Hematopoietic multipotent progenitor cell treated with erythropoietin and hydrocortisone succinate and interleukin-3 and kit ligand, for 6 days (in vitro differentiated cells): ENCODE measurements at places on chromosomes 3 and 15.
A peak's percentile ranks its signal among the peaks of the same experiment; 100 is the strongest.

DNA sequence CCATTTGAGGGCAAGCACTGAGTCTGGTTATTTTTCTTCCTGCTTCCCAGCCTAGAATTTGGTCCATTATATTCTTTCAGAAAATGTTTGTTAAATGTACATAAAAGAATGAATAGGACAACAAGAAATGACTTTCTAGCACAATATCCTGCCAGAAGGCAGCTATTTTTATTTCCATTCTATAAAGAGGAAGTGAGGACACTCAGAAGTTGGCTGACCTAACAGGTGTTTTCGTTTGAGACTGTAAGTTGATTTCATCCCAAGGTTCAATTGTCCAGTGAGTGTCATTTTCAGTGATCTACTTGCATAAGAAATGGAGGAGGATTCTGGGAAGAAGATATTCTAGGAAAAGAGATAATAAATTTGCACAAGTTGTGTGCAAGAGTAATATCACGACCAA, 191.9 kb upstream of the POU1F1 start:
- DNase-seq: no peak

GRCh38 chr3:102174312-102174712, 260.5 kb upstream of the ZPLD1 start:
- DNase-seq: no peak

DNA sequence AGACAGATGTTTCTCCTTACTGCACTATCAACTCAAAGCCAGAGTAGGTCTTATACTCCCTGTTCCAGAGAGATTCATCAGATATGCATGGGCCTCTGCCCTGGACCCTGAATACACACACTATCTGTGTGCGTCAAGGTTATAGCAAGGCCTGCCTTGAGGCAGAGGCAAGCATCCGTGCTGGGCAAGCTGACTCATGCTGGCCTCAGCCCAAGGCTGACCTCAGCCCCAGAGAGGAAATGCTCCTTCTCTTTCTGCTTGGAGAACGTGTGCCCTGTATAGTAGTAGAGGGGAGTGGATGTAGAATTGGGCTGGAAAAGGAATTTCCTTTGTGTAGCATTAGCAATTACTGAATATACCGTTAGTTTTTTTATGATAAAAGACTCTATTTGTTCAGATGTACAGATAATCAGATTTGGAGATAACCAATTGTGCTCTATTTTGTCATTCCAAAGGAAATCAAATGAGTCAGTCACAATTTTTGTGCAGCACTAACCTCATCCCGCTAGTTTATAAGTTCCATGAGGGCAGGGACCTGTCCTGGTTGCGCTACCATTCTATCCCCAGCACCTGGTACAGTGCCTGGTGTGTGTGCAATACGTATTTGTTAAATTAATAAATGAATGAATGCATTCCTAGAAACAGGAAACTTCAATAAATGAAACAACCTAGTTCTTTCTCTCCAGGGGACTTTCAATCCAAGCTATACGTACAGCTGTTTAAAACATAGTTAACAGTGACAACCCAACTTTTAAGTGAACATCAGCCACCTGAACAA, 13.3 kb upstream of the PAQR9 start:
- DNase-seq: peak; percentile 95

GRCh38 chr3:46080969-46081345, 53.7 kb upstream of the XCR1 start:
- DNase-seq: no peak

DNA sequence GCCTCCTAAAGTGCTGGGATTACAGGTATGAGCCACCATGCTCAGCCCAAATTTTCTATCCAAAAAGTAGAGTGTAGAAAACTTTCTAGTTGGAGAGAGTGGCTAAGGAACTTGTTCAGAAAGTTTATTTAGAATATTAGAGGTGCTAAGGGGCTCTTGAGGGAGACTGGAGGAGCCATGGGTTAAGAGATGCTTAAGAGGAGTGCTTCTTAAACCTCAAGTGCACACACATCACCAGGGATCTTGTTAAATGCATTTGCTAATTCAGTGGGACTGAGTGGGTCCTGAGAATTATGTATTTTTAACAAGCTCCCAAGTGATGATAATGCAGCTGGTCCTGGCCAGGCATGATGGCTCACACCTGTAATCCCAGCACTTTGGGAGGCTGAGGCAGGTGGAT, 29.7 kb upstream of the SLMAP start:
- no peak for DNase-seq

- peak; percentile 2 for DNase-seq
Measured at GRCh38 chr3:114192136-114192535, 13.3 kb upstream of the DRD3 start.

GRCh38 chr3:10116928-10117327, 1.5 kb downstream of the BRK1 start:
- DNase-seq: no peak

DNA sequence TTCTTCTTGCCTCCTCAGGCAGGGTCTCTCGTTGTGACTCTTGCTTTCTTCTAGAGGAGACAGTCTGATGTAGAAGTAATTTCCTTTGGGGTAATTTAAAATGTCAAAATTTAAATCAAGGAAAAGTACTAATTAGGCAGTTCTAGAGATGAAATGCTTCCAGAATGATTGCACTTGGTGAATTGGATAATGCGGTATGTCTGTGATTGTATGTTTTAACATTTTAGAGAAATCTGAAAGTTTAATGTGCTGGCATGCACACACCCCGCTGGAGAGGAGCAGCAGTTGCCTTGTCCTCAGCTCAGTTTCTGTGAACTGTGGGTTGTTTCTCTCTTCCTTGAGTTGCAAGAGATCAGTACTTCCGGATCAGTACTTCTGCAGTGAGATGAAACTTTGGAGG, 322.9 kb upstream of the CTDSPL start:
- DNase-seq: no peak

DNA sequence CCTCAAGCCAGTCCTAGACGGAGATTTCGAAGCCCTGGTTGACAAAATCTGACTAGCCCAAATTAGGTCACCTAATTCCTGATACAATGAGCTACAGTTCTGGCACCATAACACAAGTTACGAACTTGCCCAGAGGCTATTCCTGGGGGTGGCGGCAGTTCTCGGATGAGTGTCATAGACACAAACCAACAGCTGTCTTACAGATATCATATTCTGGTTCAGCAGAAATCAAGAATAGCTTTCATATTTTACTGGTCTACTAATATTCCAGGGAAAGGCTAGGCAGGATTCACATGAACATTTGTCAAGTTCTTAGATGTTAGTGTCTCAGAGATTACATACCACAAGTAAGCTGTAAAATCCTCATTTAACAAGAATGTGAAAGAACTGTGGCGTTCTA, 8.8 kb downstream of the ANAPC13 start:
- DNase-seq: no peak

GRCh38 chr3:38454178-38454883, 641 bp downstream of the ACVR2B start:
- DNase-seq: peak; percentile 59

DNA sequence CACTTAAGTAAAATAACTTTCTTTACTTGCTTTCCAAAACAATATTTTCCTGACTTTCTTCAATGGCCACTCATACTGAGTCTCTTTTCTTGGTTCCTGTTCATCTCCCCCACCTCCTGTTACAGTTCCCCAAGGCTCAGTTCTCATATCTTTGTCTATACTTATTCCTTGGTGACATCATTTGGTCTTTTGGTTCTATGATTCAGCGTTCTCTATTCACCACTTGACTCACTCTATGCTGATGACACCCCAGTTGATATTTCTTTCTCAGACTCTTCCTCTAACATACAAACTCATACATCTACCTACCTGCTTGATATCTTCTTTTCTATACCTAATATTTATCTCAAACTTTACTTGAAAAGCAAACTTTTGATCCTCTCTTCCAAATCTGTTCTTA, 85.0 kb upstream of the P3H2 start:
- no peak for DNase-seq

DNA sequence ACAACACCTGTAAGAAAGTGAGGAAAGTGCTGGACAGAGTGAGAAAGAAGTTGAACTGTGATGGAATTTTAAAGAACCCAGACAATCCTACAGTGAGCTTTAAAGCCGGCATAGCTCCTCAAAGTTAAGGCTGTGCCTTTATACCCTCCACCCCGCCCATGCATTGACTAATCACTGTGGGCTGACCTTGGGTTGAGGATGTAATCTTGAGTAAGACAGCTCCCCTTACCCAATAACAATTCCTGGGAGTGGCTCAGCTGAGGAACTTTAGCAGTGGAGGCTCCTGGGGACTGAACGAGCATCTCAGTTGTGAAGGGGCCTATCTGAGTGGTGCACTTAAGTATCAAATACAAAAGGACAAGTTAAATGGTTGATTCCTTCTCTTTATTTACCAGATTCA, 35.7 kb upstream of the ZNF770 start:
- DNase-seq: no peak

DNA sequence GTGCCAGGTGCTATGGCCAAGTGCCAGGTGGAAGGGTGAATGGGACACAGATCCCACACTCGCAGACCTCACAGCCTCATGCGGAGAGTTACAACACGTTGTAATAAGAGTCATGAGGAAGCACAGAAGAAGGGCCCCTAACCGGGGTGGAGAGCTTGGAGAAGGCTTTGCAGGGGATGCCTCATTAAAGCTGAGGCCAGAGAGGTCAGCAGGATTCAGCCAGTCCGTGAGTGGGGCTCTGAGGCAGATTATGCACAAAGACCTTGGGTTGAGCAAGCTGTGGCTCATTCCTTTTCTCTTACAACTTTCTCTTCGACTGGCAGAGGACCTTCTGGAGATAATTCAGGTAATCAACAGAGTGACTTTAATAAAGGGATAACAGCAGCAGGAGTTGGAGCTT, 65.3 kb upstream of the SNRK start:
- DNase-seq: no peak

DNA sequence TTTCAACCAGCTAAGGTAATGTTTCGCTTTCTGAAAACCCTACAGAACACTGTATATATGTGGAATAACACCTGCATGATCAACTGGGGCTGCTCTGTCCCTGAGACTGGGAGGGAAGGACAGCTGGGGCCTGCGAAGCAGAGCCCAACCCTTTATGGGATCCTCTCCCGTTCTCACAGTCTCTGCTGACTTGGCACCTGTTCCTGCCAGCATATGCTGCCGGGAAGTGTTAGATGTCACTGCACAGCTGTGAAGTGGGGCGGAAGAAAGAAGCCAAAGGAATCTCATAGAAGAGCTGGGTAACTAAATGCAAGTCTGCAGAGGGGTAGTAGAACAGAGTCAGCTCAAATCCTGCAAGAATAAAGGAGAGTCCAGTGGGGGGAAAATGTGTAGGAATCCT, 29.6 kb downstream of the LRRC3B start:
- no peak for DNase-seq

DNA sequence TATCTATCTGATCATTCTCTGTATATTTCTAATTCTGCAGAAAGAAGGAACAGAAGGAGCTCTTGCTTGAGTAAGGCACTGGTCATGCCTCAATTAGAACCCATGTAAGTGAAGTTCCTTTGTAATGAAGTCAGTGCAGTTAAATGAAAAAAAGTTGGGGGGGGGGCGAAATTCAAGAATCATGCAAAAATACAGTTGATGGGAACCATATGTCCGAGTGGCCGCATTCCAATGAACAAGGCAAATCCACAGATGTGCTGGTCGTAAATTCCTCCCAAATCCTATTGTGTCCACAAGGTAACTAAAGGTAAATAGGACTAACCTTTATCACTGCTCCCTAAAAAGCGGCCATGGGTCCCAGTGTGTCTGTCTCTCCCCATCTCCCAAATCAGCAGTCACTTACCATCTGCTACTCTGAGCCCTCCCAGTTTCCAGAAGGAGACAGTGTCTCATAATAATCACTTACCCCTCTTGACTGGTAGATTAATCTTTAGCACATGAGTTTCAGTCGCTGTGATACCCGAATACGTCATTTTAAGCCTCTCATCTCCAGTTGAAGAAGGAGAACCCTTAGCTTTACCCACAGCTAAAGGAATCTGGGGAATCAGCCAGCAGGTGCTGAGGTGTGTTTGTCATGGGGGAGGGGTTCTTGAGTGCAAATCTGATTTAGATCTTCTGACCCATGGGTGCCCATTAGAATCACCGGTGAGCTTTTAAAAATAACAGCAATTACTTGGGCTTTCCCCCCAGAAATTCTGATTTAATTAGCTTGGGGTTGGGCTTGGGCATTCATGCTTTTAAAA, 56.3 kb upstream of the EPHB3 start:
- DNase-seq: no peak

- no peak for DNase-seq
Measured at GRCh38 chr3:108378153-108378951, 82.0 kb downstream of the HHLA2 start.

DNA sequence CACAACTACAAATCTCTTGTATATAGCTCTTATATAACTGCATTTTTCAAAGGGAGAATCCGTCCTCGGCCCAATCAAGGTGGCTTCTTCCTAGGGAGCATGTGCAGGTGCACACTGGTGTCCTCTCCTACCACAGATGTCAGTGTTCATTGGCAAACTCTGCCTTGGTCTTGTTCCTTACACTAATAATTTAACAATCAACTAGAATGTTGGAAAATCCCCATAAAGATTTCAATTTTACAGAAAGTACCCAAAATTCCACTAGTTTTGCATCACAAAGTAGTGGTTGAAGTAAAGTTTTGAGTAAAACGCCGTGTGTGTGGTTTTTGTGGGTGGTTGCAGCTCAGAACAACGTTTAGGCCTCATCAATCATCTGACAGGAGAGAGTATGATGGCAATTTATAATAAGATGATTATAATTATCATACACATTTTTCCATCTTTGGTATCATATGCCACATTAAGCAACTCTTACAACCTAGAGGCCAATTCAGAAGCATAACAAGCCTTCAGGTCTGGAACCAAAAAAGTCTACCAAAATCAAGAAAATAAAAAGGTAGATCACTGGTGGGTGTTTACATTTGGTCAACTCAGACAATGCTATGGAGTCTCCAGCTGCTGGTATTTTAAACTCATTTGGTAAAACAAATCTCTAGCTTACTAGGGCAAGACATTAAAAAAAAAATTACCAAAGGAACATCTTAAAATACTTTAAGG, 128.9 kb upstream of the BHLHE40 start:
- no peak for DNase-seq

GRCh38 chr15:67033571-67034044, 31.8 kb upstream of the SMAD3 start:
- no peak for DNase-seq

- DNase-seq: no peak
Measured at GRCh38 chr3:150073031-150073430, 102.3 kb upstream of the PFN2 start.

GRCh38 chr15:93515256-93516051, 426.4 kb upstream of the RGMA start:
- DNase-seq: no peak

DNA sequence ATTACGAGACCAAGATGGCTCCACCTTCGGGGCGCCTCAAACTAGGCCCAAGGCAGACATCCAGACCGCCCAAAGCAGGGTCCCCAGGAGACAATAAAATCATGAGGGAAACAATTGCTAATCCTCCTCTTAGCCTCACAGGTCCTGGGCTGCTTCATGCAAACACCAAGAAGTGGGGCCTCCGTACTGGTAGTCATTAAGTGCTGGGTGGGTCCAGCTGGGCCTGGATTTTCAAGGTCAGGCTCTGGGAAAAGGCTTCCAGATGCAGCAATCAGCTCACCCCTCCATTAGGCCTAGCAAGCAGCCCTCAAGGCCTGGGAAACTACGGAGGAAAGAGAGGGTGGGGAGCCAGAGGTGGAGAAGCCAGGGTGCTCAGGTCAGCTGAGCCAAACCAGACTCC, 634 bp downstream of the FBXL22 start:
- no peak for DNase-seq

- DNase-seq: no peak
Measured at GRCh38 chr15:70074380-70074779, 23.3 kb downstream of the TLE3 start.

GRCh38 chr3:15159501-15160136, 46.4 kb upstream of the CAPN7 start:
- no peak for DNase-seq

GRCh38 chr3:62238003-62238402, 135.3 kb downstream of the FEZF2 start:
- no peak for DNase-seq
